ENCODE measurements at places on chromosomes 12 and 14.
A peak's percentile ranks its signal among the peaks of the same experiment; 100 is the strongest.

- no peak for DNase-seq
These were observed 37.0 kb downstream of the ANAPC7 start for GRCh38 chr12:110366321-110367142.

DNA sequence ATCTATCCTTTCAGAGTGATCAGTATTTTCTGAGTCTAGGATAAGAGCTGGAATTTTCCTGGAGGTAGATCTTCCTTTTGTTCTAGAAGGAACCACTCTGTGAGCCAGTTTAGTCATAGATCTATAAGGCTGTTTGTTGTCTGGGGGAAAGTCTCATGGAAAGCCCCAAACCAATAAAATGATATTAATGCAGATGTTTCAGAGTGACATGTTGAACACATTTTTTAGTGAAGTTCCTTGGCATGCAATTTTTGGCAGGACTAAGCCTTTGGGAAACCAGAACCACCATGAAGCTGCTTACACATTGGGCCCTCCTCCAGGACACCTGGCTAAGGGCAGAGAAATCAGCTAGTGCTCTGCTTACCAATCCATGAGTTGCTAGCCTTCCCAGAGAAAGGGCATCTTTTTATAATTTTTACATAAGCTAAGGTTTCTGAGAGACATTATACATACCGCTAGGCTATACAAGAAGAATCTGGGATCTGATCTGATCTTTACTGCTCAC is 101.5 kb upstream of the PCED1B start:
- no peak for DNase-seq

DNA sequence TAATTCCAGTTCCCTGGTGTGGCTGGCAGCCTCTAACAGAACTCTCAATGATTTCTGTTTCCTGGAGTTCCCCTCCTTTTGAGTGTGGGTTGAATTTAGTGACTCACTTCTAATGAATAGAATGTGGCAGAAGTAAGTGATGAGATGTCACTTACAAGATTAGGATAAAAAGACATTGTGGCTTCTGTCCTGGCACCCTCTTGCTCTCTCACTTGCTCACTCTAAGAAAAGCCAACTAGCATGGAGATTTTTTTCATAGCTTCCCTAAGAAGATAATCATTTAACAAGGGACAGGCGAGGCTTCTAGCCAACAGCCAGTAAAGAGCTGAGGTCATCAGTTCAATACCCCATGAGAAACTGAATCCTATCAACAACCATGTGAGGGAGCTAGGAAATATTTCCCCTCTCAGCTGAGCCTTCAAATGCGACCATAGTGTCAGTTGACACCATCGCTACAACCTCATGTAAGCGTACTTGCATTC is 156.7 kb downstream of the TMTC3 start:
- DNase-seq = no peak

DNA sequence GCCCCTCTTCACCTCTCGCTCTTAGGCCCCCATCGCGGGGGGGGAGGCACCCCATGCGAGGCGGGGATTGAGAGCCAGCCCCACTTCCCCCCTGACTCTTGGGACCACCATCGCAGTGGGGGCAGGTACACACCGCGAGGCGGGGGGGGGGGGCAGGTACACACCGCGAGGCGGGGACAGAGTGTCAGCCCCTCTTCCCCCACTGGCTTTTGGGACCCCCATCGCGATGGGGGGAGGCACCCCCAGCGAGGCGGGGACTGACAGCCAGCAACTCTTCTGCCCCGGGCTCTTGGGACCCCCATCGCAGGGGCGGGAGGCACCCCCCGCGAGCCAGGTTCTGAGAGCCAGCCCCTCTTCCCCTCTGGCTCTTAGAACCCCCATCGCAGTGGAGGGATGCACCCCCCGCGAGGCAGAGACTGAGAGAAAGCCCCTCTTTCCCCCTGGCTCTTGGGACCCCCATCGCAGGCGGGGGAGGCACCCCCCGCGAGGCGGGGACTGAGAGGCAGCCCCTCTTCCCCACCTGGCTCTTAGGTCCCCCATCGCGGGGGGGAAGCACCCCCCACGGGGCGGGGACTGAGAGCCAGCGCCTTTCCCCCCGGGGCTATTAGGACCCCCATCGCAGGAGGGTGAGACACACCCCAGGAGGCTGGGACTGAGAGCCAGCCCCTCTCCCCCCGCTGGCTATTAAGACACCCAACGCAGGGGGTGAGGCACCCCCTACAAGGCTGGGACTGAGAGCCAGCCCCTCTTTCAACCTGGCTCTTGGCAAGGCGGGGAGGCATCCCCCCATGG is 196.5 kb upstream of the PZP start:
- DNase-seq = no peak

DNA sequence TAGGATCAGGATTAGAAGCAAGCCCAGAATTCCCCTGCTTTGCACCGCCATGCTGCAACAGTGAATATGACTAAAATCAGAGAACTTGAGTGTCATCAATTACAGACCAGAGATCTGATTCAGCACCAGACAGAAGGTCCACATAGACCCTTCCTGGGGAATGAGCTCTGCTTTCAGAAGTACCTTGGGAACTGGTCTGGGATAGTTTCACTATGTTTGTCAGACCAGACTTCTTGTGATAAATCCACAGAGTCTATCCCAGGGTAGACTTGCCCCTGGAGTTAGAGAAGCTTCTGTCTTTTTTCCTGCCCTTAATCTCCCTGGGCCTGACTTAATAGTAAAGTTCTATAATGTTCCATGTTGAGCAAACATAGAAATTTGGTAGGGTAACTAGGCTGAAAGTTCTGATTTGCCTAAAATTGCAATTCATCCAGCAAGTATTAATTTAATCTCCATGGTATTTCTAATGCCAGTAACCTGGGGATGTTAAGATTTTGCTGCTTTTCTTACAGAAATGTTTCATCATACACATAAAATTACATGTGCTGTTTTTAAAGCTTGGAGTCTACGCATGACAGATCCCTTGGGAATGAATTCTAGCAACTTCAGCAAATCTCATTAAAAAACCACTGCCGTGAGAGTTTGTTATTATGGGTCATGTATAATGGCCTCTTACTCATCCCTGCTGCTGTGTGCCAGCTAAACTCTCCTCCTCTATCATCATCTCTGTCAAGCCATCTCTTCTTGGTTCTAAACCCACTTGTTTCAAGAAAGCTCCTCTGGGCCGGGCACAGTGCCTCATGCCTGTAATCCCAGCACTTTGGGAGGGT is 61.3 kb upstream of the METAP2 start:
- no peak for DNase-seq

- DNase-seq = no peak
These were observed 3.7 kb upstream of the HSD17B6 start for GRCh38 chr12:56759263-56759908.

GRCh38 chr14:94673781-94674231 is 61.6 kb downstream of the SERPINA3 start:
- DNase-seq = no peak

DNA sequence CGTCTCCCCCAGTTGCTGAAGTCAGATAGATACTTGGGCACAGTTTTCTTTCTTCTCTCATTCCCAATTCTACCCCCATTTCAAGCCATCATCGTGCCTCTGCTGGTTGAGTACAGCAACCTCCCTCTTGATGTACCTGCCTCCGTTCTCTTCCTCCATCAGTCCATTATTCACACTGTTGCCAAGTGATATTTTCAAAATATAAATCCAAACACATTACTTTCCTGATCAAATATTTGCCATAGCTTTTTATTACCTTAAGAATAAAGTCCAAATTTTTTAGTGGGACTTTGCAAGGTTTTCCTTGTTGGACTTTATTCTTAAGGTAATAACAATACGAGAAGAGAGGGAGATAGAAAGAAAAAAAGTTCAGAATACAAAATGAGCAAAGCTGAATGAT is 18.6 kb upstream of the SSPN start:
- DNase-seq = no peak

DNA sequence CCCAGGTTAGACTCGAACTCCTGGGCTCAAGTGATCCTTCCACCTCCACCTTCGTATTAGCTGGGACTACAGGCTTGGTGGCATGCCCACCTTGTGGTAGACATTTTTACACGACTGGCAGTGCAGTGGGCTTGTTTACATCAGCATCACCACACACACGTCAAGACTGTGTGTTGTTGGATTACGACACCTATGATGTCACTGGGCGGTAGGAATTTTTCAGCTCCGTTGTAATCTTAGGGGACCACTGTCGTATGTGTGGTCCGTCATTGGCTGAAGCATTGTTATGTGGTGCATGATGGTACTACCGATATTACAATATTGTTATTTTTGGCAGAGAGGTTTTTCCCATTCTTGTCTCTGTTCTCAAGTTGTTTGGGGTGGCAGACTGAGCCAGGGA is 50.7 kb downstream of the TSPAN9 start:
- DNase-seq = no peak

- no peak for DNase-seq
These were observed 22.3 kb downstream of the SYT1 start for GRCh38 chr12:78886719-78887407.

DNA sequence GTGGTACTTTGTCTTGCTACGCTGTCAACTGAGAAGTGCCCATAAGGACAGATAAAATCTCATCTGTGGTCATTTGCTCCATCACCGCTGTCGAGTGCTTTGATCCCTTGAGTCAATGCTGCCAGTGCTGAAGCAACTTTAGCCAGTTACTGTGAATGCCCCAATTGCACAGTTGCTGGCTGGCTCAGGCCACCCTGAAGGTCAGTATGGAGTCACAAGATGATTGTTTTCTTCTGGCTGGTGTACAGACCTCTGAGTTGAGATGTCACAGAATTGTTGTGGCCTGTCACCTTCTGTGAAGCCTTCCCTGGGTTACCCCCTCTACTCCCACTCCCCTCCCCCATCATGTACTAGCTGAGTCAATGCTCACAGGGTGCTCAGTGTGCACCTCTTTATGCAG is 92.9 kb downstream of the PELI2 start:
- DNase-seq = no peak

GRCh38 chr12:131105736-131106348 is 152.1 kb downstream of the ADGRD1 start:
- DNase-seq = no peak

DNA sequence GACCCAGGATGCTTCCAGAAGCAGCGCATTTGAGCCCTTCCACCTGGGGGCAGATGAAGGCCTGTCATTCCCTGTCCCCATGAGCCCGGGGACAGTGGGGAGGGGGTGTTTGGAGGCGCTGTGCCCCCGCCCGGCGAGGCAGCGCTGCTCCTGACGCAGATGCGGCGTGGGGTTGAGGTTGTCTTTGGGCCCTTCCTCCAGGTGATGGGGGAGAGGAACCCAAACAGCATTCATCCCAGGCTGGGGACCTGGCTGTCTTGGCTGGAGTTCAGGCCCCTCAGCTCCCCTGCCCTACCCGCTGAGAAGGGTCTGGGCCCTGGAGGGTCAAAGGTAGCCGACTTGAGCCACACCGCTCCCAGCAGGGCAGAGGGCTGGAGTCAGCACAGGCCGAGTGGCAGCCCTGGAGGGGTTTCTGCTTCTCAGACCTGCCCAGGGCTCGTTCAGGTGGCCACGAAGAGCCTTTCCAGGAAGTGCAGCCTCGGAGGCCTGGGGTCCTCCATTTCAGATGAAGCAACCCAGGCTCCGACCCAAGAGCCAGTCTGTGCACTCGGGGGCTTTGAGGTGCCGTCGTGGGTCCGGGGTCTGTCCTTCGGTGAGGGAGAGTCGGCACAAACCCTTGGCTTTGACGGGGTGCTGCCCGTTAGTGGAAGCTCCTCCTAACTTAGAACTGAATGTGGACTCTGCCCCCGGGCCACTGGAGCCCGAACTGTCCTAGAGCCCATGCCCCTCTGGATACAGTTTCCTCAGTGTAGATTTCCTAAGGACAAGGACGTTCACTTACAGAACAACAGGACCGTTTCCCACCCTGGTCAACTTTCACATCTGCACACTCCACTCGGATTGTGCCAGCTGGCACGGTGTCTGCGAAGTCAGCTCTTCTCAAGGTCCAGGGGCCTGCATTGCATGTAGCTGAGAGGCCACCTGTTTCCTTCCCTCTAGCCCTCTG is 16.1 kb downstream of the ACADS start:
- DNase-seq = peak; percentile 40

GRCh38 chr12:25251769-25252168 is 1.0 kb upstream of the KRAS start:
- DNase-seq = no peak

DNA sequence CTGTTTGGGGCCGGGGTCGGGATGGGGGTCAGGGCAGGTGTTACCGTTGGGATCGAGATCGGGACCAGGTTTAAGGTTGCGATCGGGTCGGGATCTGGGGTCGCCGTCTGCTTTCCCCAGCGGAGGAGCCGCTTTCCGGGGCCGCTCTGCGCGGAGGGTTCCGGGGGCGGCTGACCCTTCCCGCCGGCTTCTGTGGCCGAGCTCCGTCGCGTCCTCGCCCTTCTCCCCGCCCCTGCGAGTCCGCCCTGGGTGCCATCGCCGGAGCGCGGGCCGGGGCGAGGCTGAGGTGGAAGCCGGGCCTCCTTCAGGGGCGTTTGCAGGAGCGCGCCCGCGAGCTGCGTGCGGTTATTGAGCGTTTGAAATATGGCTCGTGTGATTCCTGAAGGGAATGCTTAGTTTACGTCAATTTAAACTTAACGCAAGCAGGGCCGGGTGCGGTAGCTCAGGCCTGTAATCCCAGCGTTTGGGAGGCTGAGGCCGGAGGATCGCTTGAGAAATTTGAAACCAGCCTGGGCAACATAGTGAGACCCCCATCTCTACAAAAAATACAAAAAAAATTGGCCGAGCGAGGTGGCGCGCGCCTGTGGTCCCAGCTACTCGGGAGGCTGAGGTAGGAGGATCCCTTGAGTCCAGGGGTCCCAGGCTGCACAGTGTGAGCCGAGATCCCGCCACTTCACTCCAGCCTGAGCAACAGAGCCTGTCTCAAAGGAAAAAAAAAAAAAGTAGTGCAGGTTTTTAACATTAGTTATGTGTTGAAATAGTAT is 620 bp downstream of the PGAM5 start:
- no peak for DNase-seq
